Spinal cord (tissue), 10 donors: ENCODE measurements at places on chromosomes 4 and X. TPM values are rescaled to one million over a fixed set of nuclear protein-coding genes. Genes with fewer than 3 reads are reported as not detected.
A peak's percentile ranks its signal among the peaks of the same experiment; 100 is the strongest.

DNA sequence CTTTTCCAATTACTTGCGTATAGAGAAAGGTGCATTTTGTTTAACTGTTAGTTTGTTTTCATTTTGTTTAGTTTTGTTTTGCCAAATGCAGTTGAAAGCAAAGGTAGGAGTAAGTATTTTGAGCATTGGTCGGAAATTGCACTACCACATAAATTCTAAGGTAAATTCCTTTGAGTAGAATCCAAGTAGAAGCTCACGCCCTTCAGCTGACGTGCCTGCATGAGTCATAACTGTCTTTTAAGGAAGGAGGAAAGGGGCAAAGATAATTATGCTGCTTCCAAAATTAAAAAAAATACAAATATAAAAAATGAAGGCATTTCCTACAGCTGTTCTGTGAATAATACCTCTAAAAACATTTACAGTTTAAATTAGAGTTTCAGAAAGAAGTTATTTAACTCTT is 110.2 kb upstream of the MYOZ2 start:
- no peak for DNase-seq

The IL15 gene
- polyA plus RNA-seq: 1.1 TPM

DNA sequence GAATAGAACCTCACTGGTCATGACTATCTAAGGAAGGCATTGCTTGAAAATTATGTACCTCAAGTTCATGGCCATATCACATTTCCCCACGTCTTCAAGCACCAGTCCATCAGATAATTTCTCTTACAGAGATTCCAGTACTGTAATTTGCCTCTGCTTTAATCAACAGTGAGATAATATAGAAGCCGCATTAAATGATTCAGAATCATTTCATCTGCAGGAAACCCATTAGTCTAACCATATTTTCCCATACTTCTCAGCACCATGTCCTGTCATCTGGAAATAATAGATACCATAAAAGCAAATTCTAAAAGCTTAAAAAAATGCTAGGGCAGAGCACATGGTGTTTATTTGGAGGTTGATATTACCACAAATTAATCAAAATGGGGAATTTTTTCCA is 310.3 kb upstream of the SLIT2 start:
- no peak for DNase-seq

The CSAG3 gene
- not detected for polyA plus RNA-seq

- DNase-seq: no peak
These were observed at the start of gene PPP1R2C for GRCh38 chrX:42778096-42778495. TSS of gene PPP1R2C (minus strand) at chrX:42778163. CDS start at chrX:42778079, 84 bp downstream.

GRCh38 chr4:145842224-145842887 is 96.3 kb downstream of the ZNF827 start:
- DNase-seq: no peak

The LRIT3 gene
- 0.48 TPM for polyA plus RNA-seq

GRCh38 chrX:107632346-107632745 is 4.0 kb downstream of the PRPS1 start:
- no peak for DNase-seq

The SHISA3 gene
- 5.0 TPM for polyA plus RNA-seq

GRCh38 chr4:156969101-156969500 is 2.5 kb downstream of the PDGFC start:
- DNase-seq: no peak

The SUPT20HL1 gene
- 0.27 TPM for polyA plus RNA-seq

DNA sequence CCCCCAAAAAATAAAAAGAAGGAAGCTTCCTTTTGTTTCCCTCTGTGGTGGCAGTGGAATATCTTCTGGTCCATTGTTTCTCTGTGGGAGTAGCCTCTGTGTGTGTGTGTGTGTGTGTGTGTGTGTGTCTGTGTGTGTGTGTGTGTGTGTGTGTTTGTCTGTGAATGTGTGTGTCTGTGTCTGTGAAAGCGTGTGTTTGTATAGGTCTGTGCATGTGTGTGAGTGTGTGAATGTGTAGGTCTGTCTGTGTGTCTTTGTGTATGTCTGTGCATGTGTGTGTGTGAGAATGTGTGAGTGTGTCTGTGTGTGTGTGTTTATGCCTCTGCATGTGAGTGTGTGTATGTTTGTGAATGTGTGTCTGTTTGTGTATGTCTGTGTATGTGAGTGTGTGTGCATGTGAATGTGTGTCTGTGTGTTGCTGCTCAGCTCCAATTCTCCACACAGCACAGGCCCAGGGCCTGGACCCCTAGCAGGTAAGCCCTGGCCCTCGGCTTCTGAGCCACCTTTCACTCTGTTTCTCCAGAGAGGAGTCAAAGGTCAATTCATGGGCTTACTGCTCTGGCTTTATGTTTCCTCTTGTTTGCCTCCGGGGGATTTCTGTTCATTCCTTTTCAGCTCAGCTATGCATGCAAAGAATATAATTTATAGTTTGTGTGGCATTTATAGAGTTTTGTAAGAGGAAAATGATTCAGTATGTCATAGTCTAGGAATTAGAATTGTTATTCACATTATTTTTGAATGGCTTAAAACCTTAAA is 89.8 kb downstream of the UCHL1 start:
- no peak for DNase-seq

The GRIA2 gene
- polyA plus RNA-seq: 175 TPM

GRCh38 chr4:175536852-175537453 is 275.1 kb downstream of the GPM6A start:
- peak; percentile 95 for DNase-seq

DNA sequence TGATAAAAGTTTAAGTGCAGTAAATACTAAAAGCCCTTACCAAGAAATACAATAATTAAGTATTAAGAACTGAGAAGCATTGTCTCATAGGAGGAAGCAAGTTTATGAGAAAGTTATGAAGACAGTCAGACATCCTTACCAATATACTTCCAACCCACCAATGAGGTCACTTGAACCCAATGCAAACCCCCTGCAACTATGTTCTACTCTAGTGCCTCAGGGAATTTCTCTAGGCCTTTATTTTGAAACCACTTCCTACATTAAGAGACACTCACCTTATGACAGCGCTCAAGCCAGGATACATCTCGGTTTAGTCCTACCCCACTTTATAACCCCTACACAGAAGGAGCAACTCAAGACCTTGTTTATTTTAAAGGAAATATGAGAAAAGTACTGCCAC is 61.3 kb downstream of the STPG2 start:
- DNase-seq: no peak

GRCh38 chrX:152733261-152733975 is at the start of the genes CSAG1 and MAGEA12:
TSS of gene CSAG1 (minus strand) at chrX:152733721. CDS start at chrX:152732460, 1,261 bp downstream.
TSS of gene MAGEA12 (plus strand) at chrX:152733757. CDS start at chrX:152736162, 2,405 bp downstream.
- no peak for DNase-seq

The BEND4 gene
- polyA plus RNA-seq: 2.8 TPM

The BRCC3 gene
- 24.4 TPM for polyA plus RNA-seq

The ZFP92 gene
- 2.6 TPM for polyA plus RNA-seq

The NHSL2 gene
- 7.7 TPM for polyA plus RNA-seq

DNA sequence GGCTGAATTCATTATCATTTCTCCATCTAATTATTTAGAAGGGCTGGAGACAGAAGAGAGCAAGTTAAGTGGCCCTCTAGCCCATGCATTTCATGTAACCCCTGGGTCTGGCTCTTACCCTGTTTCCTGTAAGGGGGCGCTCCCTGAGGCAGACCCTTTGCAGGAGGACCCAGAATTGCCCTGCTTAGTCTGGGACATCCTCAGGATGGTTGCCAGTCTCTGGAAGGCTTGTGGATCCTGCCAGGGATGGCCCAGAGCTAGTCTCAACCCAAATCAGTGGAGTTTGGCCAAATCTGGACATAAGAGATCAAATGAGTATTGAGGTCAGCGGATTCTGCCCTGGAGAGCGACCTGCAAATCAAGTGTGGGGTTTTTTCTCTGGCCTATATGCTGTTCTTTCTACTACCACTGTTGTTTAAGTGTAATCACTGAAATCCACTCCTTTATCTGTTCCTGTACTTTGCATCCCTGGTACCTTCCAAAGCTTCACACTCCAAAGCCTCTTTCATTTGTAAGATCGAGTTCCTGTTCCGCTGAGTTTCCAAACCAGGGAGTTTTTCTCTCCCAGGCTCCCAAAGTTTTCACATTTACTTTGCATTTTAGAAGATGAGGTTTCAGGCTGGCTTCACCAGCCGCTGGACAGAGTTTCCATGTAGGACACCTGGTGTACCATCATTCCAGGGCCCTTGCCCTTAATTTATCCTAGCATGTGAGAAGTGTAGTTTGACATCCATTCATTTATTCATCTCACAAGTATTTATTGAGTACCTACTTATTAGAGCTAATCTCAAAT is 6.3 kb downstream of the KLF3 start:
- DNase-seq: no peak

DNA sequence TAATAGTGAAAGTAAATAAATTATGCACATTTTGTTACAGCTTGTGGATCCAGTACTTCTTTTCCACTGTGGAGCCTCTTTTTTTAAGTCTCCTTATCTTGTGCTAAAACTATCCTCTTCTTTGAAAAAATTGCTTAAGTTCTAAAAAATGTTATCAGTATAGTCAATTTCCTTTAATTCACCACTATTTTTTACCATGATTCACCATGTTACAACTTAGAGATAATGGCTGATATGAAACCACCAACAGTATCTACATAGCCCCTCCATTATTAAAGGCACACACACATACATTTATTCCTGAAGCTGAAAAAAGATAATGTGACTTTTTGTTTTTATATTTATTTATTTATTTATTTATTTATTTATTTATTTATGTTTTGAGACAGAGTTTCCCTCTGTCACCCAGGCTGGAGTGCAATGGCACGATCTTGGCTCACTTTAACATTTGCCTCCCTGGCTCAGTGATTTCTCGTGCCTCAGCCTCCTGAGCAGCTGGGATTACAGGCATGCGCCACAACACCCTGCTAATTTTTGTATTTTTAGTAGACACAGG is 243.2 kb downstream of the SPOCK3 start:
- no peak for DNase-seq

DNA sequence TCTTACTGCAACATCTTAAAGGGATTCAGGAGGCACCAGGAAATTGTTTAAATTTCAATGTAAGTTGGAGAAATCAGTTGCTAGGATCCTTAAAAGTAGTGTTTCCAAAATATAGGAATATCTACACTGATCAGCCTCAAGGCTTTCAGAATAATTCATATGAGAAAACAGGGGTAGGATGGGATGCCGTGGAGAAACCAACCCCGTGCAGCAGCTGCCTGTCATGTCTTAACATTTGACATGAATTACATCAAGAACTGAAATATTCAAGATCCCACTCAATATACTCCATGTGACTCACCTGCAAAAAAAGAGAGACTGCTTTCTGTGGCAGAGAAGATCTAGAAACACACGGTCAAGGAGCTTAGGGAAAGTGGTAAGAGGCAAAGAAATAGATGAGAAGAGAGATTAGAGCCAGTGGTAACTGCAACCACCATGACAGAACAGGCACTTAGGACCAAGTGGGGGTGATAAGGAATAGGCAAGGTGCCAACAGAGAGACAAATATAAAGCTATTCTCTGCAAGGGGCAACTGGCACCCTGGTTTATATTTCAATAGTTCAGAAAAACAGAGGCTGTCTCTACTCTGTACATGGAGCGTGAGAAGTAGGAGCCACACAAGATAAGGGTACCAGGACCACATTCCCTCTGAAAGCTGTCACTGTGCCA is 64.0 kb downstream of the SLC39A8 start:
- no peak for DNase-seq

DNA sequence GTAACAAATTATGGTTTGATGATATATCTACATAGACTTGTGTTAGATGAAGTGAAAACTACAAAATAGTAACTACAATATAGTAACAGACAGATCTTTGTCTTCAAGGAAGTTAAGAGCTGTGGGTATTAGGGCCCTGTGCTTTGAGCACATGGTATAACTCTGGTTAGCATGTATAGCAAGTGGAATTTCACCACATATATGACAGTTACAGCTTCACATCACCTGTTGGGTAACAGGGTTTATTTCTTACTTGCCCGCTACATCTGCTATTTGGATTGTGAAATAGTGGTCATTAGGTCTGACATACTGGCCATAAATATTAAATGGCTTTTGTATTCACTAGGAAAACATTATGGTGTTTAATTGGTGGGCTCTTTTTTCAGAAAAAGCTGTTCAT is 20.2 kb downstream of the OFD1 start:
- no peak for DNase-seq

DNA sequence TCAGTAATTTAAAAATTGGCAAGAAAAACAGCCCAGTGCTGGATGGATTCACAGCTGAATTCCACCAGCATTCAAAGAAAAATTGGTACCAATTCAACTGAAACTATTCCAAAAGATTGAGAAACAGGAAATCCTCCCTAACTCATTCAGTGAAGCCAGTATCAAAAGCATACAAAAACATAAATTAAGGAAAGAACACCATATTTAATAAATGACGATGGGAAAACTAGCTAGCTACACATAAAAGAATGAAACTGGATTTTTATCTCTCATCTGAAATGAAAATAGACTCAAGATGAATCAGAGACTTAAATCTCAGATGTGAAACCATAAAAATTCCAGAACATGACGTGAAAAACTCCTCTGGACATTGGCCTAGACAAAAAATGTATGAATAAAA is 516.8 kb upstream of the SPANXN1 start:
- DNase-seq: no peak

The CENPVL1 gene
- polyA plus RNA-seq: 7.7 TPM

DNA sequence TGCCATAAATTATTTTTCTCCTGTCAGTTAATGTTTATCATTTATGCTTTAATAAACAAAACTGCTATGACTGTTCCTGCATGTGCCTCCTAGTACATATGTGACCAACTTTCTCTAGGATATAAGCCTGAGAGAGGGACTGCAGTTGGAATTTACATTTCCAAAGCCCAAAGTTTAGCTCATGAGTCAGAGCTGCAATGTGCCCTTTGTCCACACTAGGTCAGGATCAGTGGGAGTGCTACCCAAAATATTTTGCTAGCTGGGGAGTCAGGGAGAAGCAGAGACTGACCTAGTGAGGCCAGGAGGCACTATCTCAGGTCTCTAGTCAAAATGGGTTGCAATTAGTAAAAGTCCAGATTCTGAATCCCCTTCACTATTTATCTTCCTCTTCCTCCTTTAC is 92.7 kb downstream of the AR start:
- DNase-seq: no peak

The GYG2 gene
- 43.5 TPM for polyA plus RNA-seq

The NXF2 gene
- polyA plus RNA-seq: not detected

The CNKSR2 gene
- 15.9 TPM for polyA plus RNA-seq

DNA sequence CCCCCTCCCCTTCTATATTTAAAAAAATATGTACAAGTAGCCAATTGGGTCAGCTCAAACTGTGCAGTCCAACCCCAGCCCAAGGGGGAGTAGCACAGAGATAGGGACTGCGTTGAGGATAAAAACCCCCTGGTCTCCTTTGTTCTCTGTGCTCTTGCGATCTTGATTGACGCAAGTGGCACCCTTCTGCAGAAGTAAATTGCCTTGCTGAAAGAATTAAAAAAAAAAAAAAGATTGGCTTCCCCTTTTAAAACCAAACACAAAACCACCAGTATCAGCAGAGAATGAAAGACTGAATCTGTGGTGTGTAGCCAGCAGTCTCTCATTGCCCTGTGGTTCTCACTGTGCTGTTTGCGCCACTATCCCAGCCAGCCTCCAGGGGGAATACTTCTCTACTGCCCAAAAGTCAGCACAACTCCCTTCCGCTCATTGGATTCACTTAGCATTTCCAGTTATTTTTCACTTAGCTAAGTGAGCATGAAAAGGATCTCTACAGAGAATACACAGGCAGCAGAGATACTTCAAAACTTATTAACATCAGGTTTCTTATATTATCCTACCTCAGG is 29.7 kb downstream of the MANBA start:
- DNase-seq: no peak

GRCh38 chr4:81040012-81040659 is 9.6 kb downstream of the BMP3 start:
- no peak for DNase-seq
